Nasal cavity respiratory epithelium epithelial cell of viscerocranial mucosa (primary cell): ENCODE measurements at places on chromosomes 4 and X. TPM values are rescaled to one million over a fixed set of nuclear protein-coding genes. Genes with fewer than 3 reads are reported as not detected.

The CXorf58 gene
- total RNA-seq = under 0.01 and 0.07 TPM in 2 replicates

The TMEM144 gene
- total RNA-seq = 5.1 and 13.3 TPM in 2 replicates

The ABCG2 gene
- 0.21 and 0.68 TPM in 2 replicates for total RNA-seq

The GASK1B gene
- total RNA-seq = 0.34 and 10.1 TPM in 2 replicates

The NEXMIF gene
- total RNA-seq = under 0.01 and 0.07 TPM in 2 replicates

The PNCK gene
- total RNA-seq = 0.34 and 2.5 TPM in 2 replicates

The SRPX2 gene
- total RNA-seq = 6.8 and 23.5 TPM in 2 replicates

The HMX1 gene
- not detected in 2 replicates for total RNA-seq

The CFP gene
- under 0.01 and 0.07 TPM in 2 replicates for total RNA-seq

The SNCA gene
- 25.6 and 34.8 TPM in 2 replicates for total RNA-seq

The SSX2B gene
- total RNA-seq = not detected in 2 replicates

The EVC2 gene
- total RNA-seq = 8.2 and 13.0 TPM in 2 replicates

The CENPVL2 gene
- not detected in 2 replicates for total RNA-seq

The MID1 gene
- 2.7 and 13.3 TPM in 2 replicates for total RNA-seq

The PGK1 gene
- 160 and 470 TPM in 2 replicates for total RNA-seq

The PPEF2 gene
- not detected in 2 replicates for total RNA-seq

The L1CAM gene
- total RNA-seq = 2.1 and 6.3 TPM in 2 replicates

The SPANXA2 gene
- not detected in 2 replicates for total RNA-seq

The RPS6KA6 gene
- total RNA-seq = 8.2 and 8.5 TPM in 2 replicates

The IL15 gene
- total RNA-seq = 0.34 and 4.5 TPM in 2 replicates

The SPANXD gene
- total RNA-seq = not detected in 2 replicates

The SORCS2 gene
- under 0.01 and 0.93 TPM in 2 replicates for total RNA-seq

The NSUN7 gene
- total RNA-seq = 3.6 and 4.1 TPM in 2 replicates

The USP17L20 gene
- total RNA-seq = not detected in 2 replicates

The UGT2B10 gene
- total RNA-seq = not detected in 2 replicates

The MAGEH1 gene
- 2.4 and 3.4 TPM in 2 replicates for total RNA-seq

The LRAT gene
- 3.1 and 18.8 TPM in 2 replicates for total RNA-seq

The XK gene
- total RNA-seq = 0.93 and 1.0 TPM in 2 replicates

The GPRIN3 gene
- not detected in 2 replicates for total RNA-seq

The NPY5R gene
- total RNA-seq = not detected in 2 replicates

The SRPX gene
- 3.8 and 30.5 TPM in 2 replicates for total RNA-seq

The SSX4 gene
- total RNA-seq = not detected in 2 replicates

The SFRP2 gene
- total RNA-seq = not detected in 2 replicates

The CNGA1 gene
- total RNA-seq = 1.4 and 4.9 TPM in 2 replicates

The FAT4 gene
- 1.4 and 2.3 TPM in 2 replicates for total RNA-seq

The HEPH gene
- 0.14 and 0.34 TPM in 2 replicates for total RNA-seq

The SOX3 gene
- not detected in 2 replicates for total RNA-seq

The CXXC4 gene
- total RNA-seq = 0.43 TPM in 1 of 2 replicates, not detected in the other

The DDX53 gene
- total RNA-seq = not detected in 2 replicates

The TSPAN6 gene
- total RNA-seq = 17.8 and 29.3 TPM in 2 replicates

The RBM46 gene
- 0.07 and 0.34 TPM in 2 replicates for total RNA-seq

The XPNPEP2 gene
- total RNA-seq = not detected in 2 replicates
